Smooth muscle cell of bladder (primary cell): ENCODE measurements at places on chromosomes 5 and 9. TPM values are rescaled to one million over a fixed set of nuclear protein-coding genes. Genes with fewer than 3 reads are reported as not detected.

The PCDHB3 gene
- 0.55 and 0.57 TPM in 2 replicates for total RNA-seq

The LAMC3 gene
- 0.09 and 0.28 TPM in 2 replicates for total RNA-seq

The IRGM gene
- total RNA-seq, result under 0.01 TPM in 1 of 2 replicates, not detected in the other

The SHOC1 gene
- total RNA-seq, result under 0.01 TPM in 1 of 2 replicates, not detected in the other

The CYLC2 gene
- total RNA-seq, result not detected in 2 replicates

The ZNF300 gene
- 4.6 and 5.5 TPM in 2 replicates for total RNA-seq

The C1QTNF3 gene
- total RNA-seq, result 0.57 and 2.0 TPM in 2 replicates

The TAF11L14 gene
- total RNA-seq, result not detected in 2 replicates

The TGFBI gene
- 1,832 and 2,186 TPM in 2 replicates for total RNA-seq

The HAVCR2 gene
- total RNA-seq, result under 0.01 and 0.09 TPM in 2 replicates
